ENCODE measurements at places on chromosomes 11 and 22.
A peak's percentile ranks its signal among the peaks of the same experiment; 100 is the strongest.

GRCh38 chr11:45906096-45906682 lies 882 bp downstream of the FREY1 start:
- no peak for DNase-seq

DNA sequence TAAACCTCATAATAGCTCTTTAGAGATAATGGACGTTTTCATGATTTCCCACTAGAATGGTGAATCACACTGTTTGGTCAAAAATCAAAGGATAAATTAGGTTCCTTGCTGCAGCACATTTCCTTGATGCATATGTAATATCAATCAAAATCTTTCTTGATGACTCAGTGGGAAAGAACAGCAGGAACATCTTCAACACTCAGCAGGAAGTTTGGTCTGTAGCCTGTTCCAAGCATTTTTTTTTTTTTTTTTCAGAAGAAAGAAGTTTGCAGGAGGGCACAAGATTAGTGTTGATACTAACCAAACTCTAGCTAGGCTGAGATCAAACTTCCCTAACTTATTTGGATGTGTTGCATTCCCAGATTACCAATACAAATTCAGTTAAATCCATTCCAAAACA lies 1529.8 kb downstream of the FAM181B start:
- DNase-seq = no peak

GRCh38 chr11:27998552-27998951 lies 109.4 kb downstream of the KIF18A start:
- DNase-seq = no peak

DNA sequence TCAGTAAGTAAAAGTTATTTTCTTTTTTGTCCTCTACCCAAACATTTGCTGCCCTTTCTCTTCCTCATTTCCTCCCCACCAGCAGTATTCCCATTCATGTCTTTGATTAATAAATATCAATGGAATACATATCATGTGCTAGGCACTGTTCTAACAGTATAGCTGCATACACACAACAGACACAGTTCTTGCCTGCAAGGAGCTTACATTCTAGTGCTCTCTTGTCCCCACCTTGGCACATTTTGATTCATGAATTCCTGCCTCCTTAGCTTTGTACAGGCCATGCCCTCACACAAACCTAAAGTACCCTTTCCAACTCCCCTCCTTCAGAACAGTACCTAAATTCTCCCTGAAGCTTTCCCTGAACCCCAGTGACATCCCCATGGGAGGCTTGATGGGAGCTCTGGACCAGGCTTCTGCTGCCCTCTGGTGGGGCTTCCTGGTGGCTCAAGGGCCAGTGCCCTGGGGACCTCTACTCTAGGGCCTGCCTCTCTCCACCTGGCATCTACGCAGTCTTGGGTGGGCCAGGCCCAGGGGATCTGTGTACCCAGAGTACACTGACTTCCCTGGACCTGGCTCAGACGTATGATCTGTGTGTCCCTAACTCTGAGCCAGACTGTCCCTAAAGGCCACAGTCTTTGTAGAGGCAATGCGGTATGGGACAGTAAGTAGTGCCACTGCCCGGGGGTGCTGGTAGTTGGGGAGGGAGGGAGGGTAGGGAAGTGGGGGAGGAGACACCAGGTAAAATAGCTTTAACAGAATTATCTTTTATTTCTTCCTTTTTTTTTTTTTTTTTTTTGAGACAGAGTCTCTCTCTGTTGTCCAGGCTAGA lies 14.1 kb downstream of the RPS13 start:
- peak; percentile 56 for DNase-seq

- peak; percentile 36 for DNase-seq
Observed at GRCh38 chr11:59918480-59918879, 19.8 kb upstream of the OOSP1 start.

- DNase-seq = peak; percentile 91
Observed at GRCh38 chr11:130166457-130166784, 6.8 kb downstream of the ST14 start.
